A549 treated with AZD2906 at 1 μM for 4 hours (cell line): ENCODE measurements at places on chromosomes 11 and 22. TPM values are rescaled to one million over a fixed set of nuclear protein-coding genes. Genes with fewer than 3 reads are reported as not detected.

Gene SLC6A5
- total RNA-seq = not detected in 5 replicates

Gene HOATZ
- not detected in 5 replicates for total RNA-seq

Gene FIBIN
- 0.02 TPM in 1 of 5 replicates, not detected in the others for total RNA-seq

Gene C22orf31
- not detected in 5 replicates for total RNA-seq

Gene SCGB1A1
- 0.23 to 0.69 TPM (median 0.37 TPM) in 3 of 5 replicates, not detected in the others for total RNA-seq

Gene ADAMTS15
- total RNA-seq = 5.1 to 7.9 TPM (median 7.1 TPM) in 5 replicates

Gene PHLDA2
- 81.8 to 133 TPM (median 110 TPM) in 5 replicates for total RNA-seq

Gene DDX25
- 0.14 TPM in 1 of 5 replicates, not detected in the others for total RNA-seq

Gene OVOL1
- total RNA-seq = 0.04 to 0.15 TPM (median 0.10 TPM) in 5 replicates
